Panc1 (cell line): ENCODE measurements at places on chromosomes 13 and 19.

DNA sequence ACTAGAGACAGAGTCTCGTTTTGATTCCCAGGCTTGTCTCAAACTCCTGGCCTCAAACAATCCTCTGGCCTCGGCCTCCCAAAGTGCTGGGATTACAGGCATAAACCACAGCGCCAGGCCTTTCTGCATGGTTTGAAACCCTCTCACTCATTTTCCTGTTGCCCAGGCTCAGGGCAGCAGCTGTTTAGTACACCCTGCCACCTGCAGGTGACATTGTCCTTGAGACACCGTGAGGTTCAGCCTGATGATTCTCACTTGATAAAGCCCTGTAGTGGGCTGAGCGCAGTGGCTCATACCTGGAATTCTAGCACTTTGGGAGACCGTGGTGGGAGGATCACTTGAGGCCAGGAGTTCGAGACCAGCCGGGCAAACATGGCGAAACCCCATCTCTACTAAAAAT is 12.5 kb downstream of the IL12RB1 start:
- DNase-seq, result no peak

DNA sequence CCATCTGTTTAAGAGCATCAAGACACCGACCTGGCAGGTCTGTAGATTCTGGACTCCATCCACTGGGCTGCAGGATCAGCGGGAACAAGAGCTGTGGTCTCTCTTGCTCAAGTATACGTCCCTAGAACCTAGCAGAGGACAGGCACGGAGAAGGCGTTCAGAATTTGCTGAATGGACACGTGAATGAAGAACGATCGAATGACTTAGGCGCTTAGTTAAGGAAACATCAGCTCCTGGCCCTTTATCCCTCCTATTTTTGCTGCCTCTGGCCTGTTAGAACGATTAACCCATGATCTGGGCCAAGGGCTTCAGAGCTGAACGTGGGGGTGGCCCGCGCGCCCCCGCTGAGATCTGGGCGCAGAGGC is 953 bp downstream of the DZIP1 start:
- DNase-seq, result no peak

DNA sequence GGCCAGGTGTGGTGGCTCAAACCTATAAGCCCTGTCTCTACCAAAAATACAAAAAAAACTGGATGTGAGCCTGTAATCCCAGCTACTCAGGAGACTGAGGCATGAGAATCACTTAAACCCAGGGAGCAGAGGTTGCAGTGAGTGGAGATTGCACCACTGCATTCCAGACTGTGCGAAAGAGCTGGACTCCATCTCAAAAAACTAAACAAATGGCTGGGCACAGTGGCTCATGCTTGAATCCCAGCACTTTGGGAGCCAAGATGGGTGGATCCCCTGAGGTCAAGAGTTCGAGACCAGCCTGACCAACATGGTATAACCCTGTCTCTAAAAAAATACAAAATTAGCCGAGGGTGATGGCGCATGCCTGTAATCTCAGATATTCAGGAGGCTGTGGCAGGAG is 34.9 kb upstream of the ZNF83 start:
- DNase-seq, result no peak

DNA sequence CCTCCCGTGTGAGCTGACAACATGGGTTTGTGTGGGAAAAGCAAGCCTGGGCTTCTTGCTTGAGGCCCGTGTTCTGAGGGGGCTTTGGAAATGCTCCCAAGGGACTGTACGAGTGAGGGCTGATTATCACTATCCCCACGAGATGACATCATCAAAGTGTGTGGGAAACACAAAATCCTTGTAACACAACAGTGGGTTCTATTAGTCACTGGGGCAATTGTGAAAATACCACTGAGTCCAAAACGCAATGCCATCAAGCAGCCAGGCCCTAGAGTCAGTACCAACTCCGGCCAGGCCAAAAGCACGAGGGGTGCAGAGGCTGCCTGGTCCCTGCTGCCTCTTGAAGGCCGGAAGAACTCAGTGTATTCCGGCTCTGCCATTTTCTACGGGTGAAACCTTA is 29.6 kb downstream of the CAPS start:
- no peak for DNase-seq

DNA sequence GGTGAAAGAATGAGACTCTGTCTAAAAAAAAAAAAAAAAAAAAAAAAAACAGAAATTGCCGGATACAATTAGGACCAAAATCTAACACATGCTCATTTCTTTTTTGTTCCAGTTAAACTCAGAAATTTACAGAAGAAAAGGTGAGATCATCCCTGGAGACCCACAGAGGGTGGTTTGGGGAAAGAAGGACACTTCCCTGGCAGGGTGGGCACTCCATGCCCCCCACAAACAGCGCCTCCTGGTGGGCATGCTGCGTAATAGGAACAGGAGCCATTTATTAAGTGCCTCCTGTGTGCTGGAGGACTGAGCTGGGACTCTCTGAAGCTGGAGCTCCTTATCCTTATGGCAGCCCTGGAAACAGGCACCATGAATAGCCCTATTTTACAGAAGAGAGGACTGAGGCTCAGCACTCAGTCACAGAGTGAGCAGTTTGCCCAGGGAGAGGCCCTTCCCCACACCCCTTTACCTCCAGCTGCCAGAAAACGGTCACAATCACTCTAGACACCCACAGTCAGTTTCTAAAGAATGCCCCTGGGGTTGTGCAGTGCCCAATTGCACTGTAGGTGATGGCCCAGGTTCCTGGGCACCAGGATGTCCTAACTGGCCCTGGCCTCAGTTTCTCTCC is 10.1 kb downstream of the C19orf38 start:
- no peak for DNase-seq
